Renal cortex interstitium (tissue), 15 donors: ENCODE measurements at places on chromosomes 5 and 9. TPM values are rescaled to one million over a fixed set of nuclear protein-coding genes. Genes with fewer than 3 reads are reported as not detected.

ANKRD31 gene
- polyA plus RNA-seq: 0.54 TPM

- DNase-seq: no peak
Measured at GRCh38 chr5:116559239-116559638, 15.4 kb downstream of the SEMA6A start.

DNA sequence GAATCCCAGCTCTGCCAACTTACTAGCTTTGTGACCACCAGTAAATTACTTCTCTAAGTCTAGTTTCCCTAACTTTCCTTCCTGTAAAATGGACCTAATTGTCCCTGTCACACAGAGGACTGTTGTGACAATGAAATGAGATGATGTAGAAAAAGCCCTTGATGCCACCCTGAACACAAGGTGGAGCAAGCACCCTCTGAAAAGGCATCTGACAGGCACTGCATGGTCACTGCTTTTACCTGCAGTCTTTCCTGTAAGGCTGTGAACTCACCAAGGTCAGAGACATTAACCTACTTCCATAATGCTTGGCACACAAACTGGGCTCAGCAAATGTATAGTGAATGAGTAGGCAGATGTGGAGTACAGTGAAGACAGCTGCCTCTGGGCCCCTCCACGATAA lies 6.1 kb downstream of the SLC31A2 start:
- DNase-seq: no peak

DNA sequence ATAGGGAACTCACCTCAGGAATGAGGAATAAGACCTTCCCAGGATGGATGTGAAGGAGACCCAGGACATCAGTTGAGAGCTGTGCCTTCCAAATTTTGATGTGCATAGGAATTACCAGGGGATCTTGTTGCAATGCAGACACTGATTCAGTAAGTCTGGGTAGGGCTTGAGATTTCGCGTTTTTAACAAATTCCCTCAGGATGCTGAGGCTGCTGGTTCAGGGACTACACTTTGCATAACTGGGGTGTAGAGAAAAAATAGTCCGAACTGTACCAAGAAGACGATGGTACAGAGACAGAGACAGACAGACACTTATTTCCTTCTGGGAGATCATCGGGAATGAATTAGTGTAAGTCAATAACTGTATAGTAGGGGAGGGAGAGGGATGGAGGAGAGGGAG lies 82.3 kb upstream of the FREM1 start:
- DNase-seq: no peak

GRCh38 chr5:93789173-93790067 lies 48.0 kb upstream of the POU5F2 start:
- DNase-seq: no peak

SOHLH1 gene
- not detected for polyA plus RNA-seq

DNA sequence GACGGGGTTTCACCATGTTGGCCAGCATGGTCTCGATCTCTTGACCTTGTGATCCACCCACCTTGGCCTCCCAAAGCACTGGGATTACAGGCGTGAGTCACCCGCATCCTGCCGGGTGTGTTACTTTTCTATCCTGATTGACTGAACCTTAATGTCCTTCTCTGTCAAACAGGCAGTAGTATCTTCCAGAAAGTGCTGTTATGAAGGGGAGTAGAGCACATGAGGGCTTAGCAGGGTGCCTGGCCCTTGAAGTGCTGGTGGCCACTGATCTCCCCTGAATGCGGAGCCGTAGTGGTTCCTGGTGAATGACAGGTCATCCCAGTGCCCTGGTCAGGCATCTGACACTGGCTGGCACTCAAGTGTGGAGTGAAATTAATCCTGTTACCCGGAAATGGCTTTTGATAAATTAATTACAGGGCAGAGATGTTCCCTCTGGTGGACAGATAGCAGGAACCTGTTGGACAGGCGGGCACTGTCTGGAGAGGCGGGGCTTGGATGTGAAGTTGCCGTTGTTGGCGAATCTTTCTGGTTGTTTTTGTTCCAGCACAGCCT lies 28.4 kb downstream of the PRRC2B start:
- DNase-seq: no peak

GRCh38 chr5:54302267-54302687 lies 8.1 kb downstream of the ARL15 start:
- DNase-seq: no peak

IFNA21 gene
- not detected for polyA plus RNA-seq

DIAPH1 gene
- polyA plus RNA-seq: 86.9 TPM

GRCh38 chr9:20315677-20316076 lies 306.6 kb downstream of the MLLT3 start:
- DNase-seq: no peak
